CD8-positive, alpha-beta memory T cell (primary cell): ENCODE measurements at places on chromosomes 4 and X. TPM values are rescaled to one million over a fixed set of nuclear protein-coding genes. Genes with fewer than 3 reads are reported as not detected.

The BMP3 gene
- total RNA-seq, result not detected

The RAP1GDS1 gene
- 56.4 TPM for total RNA-seq

The MRFAP1 gene
- 126 TPM for total RNA-seq

The HMX1 gene
- not detected for total RNA-seq

The GABRB1 gene
- total RNA-seq, result not detected

DNA sequence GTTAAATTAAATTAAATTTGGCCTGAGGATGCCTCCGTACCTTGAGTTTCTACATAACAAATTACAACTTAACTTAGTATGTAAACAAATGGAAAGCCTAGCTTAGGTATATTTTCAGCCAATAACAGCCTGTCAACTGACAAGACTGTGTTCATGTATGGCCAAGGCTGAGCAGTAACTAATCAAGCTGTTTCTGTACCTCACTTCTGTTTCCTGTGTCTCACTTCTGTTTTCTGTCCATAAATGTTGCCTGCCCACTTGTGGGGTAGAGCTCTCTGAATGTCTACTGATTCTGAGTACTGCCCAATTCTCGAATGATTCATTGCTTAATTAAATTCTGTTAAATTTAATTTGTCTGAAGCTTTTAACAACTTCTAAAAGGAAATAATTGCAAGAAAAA is 445.2 kb downstream of the PCDH11X start:
- DNase-seq, result no peak

DNA sequence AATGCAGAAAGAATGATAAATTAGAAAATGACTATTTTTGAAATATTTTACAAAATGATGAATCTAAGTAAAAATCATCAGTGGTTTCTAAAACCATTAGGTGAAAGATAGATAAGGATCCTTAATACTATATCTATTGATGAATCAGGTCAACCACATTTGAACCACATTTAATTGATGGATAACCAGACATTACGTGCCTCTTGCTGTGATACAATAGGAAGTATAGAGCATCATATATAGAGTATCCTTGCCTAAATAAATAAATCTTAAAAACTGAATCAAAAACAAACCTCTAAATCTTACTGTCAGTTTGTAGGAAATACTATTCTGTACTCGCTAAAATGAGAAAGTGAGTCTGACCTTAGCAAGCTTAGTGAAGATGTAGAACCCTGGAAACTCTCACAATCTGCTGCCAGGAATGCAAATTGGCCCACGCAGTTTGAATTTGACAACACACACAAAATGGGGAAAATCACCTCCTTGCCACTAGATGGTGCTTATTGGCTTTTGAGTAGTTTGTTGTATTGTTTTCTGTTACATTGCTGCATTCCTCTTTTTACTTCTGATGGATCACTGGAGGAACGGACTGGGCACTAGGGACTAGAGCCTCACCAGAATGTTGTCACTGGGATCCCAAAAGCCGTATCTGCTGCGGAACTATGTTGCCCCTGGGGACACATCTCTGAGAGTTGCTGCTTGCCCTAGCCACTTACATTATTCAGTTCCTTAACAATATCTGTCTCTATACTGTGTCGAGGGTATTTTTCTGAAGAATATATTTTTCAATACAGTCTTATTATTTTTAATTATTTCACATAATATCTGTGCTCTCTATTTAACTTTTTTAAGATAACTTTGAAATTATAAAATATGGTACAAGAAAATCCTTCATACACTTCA is 25.4 kb upstream of the SLAIN2 start:
- DNase-seq, result no peak

GRCh38 chr4:185566972-185567371 is 31.7 kb upstream of the PDLIM3 start:
- no peak for DNase-seq

DNA sequence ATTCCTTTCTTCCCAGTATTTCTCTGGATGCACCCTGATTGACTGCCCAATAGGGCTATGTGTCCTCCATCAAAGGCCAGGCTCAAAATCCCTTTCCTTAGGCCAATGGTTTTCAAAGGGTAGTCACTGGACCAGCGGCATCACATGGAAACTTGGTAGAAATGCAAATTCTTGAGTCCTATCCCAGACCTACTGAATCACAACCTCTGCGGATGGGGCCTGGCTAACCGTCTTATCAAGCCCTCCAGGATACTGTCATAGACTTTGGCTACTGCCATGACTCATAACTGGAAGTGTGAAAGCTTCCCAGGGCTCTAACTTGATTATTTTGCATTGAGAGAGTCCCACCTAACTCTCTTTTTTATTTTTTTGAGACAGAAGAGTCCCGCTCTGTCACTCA is 71.9 kb upstream of the TFDP3 start:
- no peak for DNase-seq

GRCh38 chr4:174012886-174013259 is 270.6 kb downstream of the FBXO8 start:
- DNase-seq, result no peak

DNA sequence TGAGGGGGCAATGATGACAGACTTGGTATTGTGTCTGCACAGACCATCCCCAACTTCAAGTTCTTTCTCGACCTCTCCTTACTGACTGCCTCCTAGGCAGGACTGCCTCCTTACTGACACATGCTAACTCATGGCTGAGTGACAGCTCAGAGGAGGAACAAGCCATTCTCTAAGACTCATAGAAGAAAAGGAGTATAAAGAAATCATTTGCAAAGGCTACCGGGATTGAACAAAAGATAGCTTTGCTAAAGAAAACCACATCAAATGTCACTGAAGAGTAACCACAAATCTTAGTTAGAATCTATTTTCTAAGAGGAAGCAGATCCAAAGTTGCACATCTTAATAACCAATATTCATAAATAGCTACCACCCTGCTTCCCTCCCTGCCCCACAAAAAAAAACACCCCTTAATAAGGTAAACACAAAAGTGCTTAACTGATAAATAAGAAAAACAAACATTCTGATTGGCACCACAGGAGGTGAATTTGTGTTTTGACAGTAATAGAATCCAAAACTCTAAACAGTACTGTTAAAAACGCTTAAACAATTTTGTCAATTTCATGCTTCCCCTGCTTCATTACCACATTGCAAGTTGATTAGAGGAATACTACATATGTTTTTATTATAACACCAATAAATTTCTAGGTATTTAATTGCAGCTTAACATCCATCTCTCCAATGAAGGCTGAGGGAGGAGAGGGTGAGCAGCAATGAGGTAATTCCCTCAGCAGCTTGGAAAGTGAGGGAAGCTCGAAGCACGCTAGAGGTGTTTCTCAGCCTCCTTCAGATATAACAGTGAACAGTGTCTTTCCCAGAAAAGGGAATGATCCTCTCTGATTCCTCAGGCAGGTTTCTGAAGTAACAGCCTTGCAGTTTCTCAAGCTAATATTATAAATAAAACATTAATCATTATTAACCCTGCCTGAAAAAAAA is 160.0 kb downstream of the HNRNPD start:
- DNase-seq, result no peak

- no peak for DNase-seq
Measured at GRCh38 chr4:183907871-183908683, 3.0 kb downstream of the STOX2 start.

- no peak for DNase-seq
Measured at GRCh38 chrX:17643528-17643927, 93.8 kb upstream of the SCML1 start.

GRCh38 chrX:19188566-19188965 is 66.3 kb upstream of the ADGRG2 start:
- no peak for DNase-seq

DNA sequence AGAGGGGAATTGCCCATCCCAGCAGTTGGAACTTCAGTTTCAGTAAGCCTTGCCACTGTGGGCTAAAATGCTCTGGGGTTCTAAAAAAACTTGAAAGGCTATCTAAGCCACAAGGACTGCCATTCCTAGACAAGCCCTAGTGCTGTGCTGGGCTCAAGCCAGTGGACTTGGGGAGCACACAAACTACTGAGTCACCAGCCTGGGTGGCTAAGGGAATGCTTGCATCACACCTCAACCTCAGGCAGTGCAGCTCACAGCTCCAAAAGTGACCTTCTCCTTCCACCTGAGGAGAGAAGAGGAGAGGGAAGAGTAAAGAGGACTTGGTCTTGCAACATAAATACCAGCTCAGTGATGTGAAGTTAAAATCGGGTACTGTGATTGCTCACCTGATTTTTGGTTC is 116.7 kb upstream of the GLRA2 start:
- no peak for DNase-seq
